ENCODE measurements at places on chromosomes 5 and 9.
A peak's percentile ranks its signal among the peaks of the same experiment; 100 is the strongest.

- no peak for DNase-seq
These were observed 112.0 kb upstream of the SELENOP start for GRCh38 chr5:42923710-42924109.

DNA sequence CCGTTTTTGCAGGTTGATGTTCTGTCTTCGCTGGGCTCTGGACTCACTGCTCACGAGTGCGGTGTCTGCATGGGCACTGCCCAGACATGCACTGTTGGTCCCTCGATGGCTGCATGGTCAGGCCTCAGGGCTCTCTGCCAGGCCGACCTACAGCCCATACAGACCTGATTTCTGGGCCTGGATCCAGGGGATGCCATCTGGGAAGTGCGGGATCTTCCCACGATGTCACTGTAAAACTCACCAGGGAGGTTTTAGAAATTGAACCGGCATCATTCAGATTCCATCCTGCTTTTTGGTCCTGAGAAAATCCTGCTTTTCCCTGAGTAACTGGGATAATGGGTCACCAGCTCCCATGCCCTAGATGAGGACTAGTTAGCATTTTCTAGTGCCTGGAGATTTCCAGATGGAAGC, 9.1 kb downstream of the S1PR3 start:
- no peak for DNase-seq

DNA sequence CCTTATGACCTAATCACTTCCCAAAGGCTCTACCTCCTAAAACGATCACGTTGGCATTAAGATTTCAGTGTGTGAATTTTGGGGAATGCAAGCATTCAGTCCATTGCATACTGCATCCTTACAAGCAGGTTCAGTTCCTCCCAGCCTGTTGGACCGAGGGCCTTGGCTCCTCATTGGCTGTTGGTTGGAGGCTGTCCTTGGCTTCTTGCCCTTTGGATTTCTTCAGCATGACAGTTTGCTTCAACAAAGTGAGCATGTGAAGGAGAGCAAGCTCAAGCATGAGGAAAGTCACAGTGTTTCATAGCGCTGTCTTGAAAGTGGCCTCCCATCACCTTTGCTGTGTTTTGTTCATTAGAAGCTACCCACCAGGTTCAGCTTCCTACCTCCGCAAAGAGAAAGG, 109.5 kb downstream of the GADD45G start:
- DNase-seq, result no peak

DNA sequence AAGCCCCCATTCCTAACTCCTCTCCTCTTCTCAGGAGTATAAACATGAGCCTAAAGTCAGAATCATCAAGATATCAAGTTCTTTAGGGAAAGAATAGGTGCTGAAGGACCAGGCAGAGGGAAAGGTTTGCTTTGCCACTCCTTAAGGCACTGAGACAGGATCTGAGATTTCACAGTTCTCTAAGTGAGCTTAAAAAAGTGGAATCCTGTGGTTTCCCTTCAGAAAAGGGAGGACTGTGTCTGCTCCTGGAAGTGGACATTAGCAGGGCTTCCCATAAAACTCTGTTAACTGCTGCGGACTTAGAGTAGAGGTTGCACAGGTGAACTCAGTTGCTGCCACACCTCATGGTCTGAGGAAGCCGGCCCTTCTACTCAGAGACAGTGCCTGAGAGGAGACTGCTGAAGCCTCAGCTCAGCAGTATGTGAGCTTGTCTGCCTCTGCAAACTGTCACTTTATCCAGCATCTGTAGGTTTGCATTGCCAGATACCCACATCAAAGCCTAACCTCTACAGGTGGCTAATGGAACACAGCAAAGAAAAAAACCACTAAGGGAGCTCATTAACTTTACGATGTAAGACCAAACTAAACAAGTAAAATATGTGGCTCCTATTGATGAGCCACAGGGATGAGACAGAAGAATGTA, 42.9 kb downstream of the RIC1 start:
- no peak for DNase-seq

GRCh38 chr9:33959725-33960124, 89.0 kb downstream of the UBAP2 start:
- no peak for DNase-seq

- peak; percentile 31 for DNase-seq
These were observed 89.0 kb upstream of the ARAP3 start for GRCh38 chr5:141771031-141771430.

Measured in K562 (cell line).